ENCODE measurements at places on chromosomes 1 and 21. TPM values are rescaled to one million over a fixed set of nuclear protein-coding genes. Genes with fewer than 3 reads are reported as not detected.

GRCh38 chr1:114719424-114719787, 2.8 kb upstream of the NRAS start:
- no peak for DNase-seq

The OVAAL gene
- not detected for total RNA-seq

The TCHHL1 gene
- total RNA-seq, result not detected

DNA sequence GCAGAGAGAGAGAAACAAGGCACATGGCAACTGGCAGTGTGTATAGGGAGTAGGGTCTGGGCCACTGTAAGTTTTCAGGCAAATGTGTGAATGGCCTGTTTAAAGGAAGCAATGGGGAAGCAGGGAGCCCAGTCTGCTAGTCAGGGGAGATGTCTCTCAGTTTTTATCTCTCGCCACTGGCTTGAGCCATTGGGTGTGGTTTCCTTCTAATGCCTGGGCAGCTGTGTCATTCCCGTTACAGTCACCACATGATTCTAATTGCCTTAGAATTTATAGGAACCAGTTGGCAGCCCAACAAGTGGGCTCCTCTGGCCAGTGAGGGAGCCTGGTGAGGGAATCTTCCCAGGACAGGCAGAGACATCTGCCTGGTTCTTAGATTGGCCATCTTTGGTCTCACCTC, 182.4 kb downstream of the DISC1 start:
- DNase-seq, result no peak

The SPRR4 gene
- total RNA-seq, result not detected

GRCh38 chr1:12141163-12141850, 25.5 kb upstream of the TNFRSF1B start:
- no peak for DNase-seq

Measured in CD8-positive, alpha-beta T cell (primary cell).